ENCODE measurements at places on chromosomes 12 and 14.

DNA sequence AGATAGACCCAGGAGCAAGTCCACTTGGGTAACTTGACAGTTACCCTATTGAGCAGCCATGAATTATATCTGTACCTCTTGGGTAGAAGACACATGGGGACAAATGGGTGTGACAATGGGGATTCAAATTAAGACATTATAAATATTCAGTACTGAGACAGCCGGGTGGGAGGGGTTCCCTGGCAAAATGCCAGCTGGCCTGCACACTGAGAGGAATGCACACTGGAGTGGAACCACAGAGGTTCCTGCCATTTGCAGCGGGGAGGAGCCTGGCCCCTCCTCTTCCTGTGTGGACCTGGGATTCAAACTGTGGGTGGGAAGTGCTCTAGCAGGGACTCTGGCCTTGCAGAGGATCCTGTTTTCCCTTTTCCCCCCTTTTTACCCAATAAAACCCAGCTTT is 118.7 kb upstream of the CDKN3 start:
- DNase-seq, result no peak

DNA sequence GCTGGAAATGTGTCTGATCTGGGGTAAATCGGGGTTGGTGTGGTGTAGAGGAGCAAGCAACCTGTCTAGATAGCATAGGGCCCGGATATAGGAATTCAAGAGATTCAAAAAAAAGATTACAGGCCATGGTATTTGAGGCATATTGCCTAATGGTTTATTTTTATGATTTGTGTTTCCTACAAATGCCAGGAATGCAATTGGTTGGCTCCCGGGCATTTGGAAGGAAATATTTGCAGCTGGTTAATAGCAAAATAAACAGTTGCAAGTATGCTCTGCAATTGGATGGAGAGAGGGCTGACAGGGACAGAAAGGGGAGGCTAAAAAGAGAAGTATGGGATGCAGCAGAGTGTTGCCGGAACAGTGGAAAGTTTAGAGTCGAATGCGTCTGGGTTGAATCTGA is 315.6 kb upstream of the ATP2B1 start:
- DNase-seq, result no peak

GRCh38 chr12:5251786-5252185 is 180.1 kb upstream of the NTF3 start:
- no peak for DNase-seq

DNA sequence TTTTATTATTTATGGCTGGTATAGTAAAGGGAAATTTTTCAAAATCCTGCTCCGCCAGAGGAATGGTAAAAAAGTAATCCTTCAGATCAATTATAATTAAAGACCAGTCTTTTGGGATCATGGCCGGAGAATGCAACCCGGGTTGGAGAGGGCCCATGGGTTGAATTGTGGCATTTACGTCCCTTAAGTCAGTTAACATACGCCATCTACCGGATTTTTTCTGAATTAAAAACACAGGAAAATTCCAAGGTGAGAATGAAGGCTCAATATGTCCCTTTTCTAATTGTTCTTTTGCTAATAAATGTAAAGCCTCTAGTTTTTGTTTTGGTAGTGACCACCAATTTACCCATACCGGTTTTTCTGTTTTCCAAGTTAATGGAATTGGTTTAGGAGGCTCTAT is 602.8 kb downstream of the ALG10 start:
- no peak for DNase-seq

GRCh38 chr12:82047446-82047845 is 288.3 kb upstream of the PPFIA2 start:
- DNase-seq, result no peak

DNA sequence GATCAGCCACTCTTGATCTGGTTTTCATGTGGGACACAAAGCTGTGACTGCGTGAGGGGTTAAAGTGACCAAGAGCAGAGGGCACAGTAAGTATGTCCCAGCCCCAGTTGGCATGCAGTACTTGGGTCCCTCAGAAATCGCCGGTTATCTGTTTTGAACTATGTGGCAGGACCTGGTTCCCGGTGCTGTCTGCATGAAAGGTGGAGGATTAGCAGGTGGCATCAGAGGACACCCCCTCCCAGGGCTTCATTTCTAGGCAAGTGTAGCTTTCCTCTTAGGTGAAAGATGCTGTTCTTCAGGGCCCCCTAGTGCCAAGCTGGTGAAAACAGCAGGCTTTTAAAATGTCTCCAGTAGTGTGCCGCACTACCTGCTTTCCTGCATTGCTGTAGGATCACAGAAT is 57.1 kb downstream of the ATG14 start:
- no peak for DNase-seq

- no peak for DNase-seq
Measured at GRCh38 chr14:101241807-101242278, 319.5 kb upstream of the DIO3 start.

GRCh38 chr12:56040963-56041551 is 661 bp upstream of the RPS26 start:
- DNase-seq, result no peak

DNA sequence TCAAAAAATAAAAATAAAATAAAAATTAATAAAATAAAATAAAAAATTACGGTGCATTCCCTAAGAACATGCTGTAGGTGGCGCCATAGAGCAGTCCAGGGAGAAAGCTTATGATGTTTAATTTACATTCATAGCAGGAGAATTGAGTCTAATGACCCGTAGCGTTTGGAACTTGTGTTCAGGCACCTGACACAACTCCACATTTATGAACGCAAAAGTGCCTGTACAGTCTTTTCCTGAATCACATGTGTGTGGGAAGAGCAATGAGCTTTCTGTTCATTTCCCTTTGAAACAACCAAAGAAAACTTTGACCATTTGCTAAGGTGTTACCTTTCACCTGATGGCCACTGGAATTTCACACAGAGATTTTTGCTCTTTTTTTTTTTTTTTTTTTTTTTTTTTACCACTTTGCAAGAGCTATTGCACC is 60.6 kb upstream of the KCNA1 start:
- DNase-seq, result no peak

DNA sequence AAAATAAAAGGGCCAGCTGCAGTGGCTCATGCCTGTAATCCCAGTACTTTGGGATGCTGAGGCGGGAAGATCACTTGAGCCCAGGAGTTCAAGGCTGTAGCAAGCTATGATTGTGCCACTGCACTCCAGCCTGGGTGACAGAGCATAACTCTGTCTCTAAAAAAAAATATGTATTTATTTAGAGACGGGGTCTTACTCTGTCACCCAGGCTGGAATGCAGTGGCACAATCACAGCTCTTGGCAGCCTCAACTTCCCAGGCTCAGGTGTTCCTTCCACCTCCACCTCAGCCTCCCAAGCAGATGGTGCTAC is 179.3 kb upstream of the ATF7IP start:
- DNase-seq, result no peak

DNA sequence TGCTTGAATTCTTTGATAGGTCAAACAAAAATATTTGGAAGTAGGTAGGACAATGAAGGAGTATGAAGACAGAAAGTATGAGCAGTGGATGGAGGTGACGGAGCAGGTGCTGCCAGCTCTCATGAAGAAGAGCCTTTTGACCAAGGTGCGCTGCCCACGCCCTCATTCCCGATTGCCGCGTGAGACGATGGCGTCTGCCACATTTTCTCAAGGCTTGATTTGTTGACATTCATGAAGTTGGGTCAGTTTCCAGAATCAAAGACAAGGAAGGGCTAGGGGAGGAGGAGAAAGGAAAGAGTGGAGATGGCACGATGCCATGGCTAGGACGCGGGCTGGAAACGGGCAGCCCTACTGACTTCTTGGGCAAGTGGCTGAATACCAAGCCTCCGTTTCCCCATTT is 37.1 kb downstream of the DNAH10 start:
- DNase-seq, result no peak

- DNase-seq, result no peak
Measured at GRCh38 chr14:34223373-34224148, 238.5 kb downstream of the SPTSSA start.

GRCh38 chr14:95185767-95186392 is 28.6 kb upstream of the DICER1 start:
- no peak for DNase-seq

DNA sequence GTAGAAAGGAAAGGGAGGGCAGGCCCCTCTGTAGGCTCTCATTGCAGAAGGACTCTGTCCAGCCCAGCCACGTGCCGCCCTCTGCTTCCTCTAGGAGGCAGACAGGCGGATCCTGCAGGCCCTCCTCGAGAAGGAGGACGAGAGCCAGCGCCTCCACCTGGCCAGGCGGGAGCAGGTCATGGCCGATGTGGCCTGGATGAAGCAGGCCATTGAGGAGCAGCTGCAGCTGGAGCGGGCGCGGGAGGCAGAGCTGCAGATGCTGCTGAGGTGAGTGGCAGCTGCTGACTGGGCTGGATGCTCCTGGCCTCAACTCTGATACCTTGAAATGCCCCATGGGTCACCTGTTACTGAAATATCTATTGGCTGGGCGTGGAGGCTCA is 10.9 kb downstream of the TCHP start:
- DNase-seq, result no peak

DNA sequence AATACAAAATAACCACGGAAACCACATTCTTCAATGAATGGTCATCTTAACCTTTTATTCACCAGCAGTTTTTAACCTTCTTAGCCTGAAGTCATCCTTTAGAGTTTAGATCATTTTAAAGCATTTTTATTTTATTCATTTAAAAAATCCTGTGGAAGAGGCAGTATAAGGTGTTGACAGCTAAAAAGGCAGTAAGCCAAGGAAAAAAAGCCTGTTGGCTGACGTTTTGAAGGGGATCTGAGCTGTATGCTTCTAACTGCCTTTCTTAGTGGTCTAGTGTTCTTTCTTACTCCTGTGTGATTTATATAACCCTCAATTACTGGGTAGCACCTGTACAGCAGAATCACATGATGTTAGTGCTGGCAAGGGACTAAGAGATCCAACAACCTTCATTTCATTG is 438.3 kb upstream of the SEL1L start:
- no peak for DNase-seq

- peak; percentile 5 for DNase-seq
Measured at GRCh38 chr14:93892923-93893558, 34.1 kb upstream of the FAM181A start.

DNA sequence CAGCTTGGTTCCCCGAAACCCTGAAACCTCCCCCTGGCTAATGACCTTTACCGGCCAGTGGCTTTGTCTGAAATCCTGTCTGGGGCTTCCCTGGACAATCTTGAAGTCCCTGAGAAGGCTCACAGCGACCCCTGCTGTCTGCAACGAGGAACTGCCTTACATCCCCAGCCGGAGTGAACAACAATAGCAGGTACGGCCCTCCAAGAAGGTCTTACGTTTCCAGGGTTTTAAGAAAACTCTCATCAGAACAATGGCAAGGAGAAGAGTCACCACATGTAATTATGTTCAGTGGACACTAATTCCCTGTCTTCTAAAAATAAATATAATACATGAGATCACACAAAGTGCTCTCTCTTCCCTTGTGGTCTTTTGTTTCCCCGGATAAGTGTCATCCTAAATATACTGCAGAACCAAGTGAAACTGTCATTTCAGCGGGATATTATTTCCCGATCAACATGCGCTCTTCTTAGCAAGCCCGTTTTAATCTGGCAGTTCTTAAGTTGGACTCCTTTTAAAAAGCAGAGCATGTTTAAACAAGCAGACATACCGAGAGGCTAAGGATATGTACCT is 53.3 kb downstream of the RBM19 start:
- DNase-seq, result peak; percentile 37

All from amniotic stem cell (primary cell).